ENCODE measurements at places on chromosomes 2 and 18.

DNA sequence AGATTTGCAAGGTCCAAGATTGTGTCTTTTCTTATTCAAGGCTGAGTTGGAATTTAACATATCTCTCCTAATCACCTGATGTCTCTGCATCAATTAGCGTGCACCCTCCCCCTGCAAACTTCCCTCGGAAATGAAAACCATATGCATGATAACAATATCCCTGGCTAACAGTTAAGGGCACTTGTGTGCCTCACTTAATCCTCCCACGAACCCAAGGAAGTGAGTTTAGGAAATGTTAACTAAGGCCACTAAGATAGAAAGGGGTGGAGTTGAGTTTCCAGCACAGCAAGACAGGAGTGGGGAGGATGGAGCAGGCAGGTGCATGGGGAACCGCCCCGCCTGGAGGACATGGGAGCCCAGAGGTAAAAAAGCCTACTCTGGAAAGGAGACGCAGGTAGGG, 52.4 kb upstream of the PTMA start:
- no peak for DNase-seq

- no peak for DNase-seq
Observed at GRCh38 chr18:36576339-36576738, 252.5 kb downstream of the TPGS2 start.

GRCh38 chr2:54609241-54609640, 114.2 kb upstream of the EML6 start:
- DNase-seq: no peak

GRCh38 chr2:137231628-137232027, 466.3 kb downstream of the THSD7B start:
- DNase-seq: no peak

GRCh38 chr2:233267516-233268245, 16.2 kb downstream of the ATG16L1 start:
- no peak for DNase-seq

DNA sequence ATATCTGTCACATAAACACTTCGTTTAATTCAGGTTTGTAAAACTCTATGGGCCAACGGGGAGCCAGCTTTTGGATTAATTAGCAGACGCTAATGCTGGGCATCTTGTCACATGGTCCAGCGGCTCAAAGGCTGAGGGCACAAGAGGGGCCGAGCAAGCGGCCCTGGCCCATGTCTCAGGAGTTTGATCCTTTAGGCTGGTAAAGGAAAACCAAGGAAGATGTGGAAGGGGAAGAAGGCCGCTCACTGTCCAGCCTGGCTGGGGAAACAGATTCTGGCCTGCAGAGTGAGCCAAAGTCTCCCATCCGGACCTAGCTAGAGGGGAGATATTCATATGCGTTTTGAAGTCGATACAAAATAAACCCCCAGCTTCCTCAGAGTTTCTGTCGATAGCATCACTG, 248.6 kb upstream of the SIX2 start:
- no peak for DNase-seq

- no peak for DNase-seq
Observed at GRCh38 chr2:121372082-121372481, 87.1 kb upstream of the TFCP2L1 start.

DNA sequence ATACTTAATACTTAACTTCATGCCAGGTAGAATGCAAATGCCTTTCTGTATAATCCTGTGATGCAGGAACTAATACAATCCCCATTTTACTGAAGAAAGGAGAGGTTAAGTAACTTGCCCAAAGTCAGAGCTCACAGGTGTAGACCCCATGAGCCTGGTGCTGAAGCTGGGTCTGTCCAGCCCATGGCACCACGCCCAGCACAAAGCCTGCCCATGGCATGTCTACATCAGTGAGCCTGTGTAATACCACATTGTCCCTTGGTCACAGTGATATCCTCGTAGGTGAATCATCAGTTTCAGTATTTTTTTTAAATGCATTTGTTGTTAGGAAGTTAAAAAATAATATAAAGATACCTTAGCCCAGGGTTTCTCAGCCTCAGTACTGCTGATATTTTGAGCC, 69.9 kb upstream of the MCFD2 start:
- no peak for DNase-seq

GRCh38 chr2:96813656-96814055, 2.4 kb upstream of the CNNM3 start:
- no peak for DNase-seq

GRCh38 chr2:126981476-126981875, 82.8 kb downstream of the TEX51 start:
- DNase-seq: no peak

- no peak for DNase-seq
Observed at GRCh38 chr18:70720607-70721006, 431.8 kb downstream of the SOCS6 start.

GRCh38 chr2:172674968-172675303, 60.7 kb upstream of the RAPGEF4 start:
- DNase-seq: no peak

GRCh38 chr18:74148543-74149070, 284 bp downstream of the TIMM21 start:
- DNase-seq: no peak

DNA sequence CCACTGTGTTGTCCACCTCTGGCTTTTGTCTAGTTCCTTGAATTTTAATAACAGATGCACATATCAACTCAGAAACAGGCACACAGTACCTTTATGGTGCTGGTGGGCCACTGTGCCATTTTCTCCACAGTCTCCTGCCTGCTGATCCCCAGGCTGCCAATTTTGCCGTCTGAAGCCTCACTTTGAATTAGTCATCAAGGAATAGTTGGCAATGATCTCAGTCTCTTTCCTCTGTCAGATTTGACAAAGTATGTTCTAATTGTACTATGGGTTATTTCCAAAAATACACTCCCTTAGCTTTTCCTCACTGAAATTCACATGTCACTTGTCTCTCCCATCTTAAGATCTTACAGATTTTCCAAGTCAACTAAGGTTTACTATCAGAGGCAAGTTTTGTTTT, 140.7 kb downstream of the ZNF516 start:
- DNase-seq: no peak

DNA sequence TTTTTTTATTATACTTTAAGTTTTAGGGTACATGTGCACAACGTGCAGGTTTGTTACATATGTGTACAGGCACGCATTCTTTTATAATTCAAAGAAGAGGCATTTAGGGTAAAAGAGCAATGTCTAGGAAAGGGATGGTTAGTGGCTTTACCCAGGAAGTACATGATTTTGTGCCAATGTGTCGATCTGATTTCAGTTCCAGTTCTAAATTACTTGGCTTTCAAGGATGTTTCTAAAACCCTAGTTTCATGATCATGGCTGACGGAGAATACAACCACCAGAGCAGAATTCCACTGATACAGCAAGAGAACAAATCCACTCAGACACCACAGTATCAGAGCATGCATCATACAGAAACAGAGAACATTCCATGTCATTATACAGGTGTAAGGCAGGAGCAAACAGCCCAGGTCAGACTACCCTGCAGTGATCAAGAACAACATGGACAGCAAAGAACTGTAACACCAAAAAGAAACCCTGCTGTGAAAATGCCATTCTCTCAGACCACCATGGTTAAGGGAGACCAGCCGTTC, 116.7 kb upstream of the STK17B start:
- no peak for DNase-seq
